ENCODE measurements at places on chromosomes 7 and 10. TPM values are rescaled to one million over a fixed set of nuclear protein-coding genes. Genes with fewer than 3 reads are reported as not detected.

Gene CAMK2B
- 0.44 TPM for total RNA-seq

Gene ITGA8
- total RNA-seq = not detected

GRCh38 chr10:876438-876837, 55.1 kb downstream of the LARP4B start:
- DNase-seq = no peak

GRCh38 chr10:70829543-70829942, 13.8 kb downstream of the SGPL1 start:
- DNase-seq = no peak

GRCh38 chr7:147245274-147245673, 1128.7 kb downstream of the CNTNAP2 start:
- peak; percentile 63 for DNase-seq

Gene CFAP69
- total RNA-seq = 3.3 TPM

Gene SFRP4
- 0.24 TPM for total RNA-seq

GRCh38 chr10:23319835-23320234, 24.8 kb downstream of the C10orf67 start:
- DNase-seq = no peak

- DNase-seq = no peak
These were observed 647 bp downstream of the PLAU start for GRCh38 chr10:73911553-73912004.

GRCh38 chr10:29600821-29601220, 34.0 kb downstream of the SVIL start:
- no peak for DNase-seq

DNA sequence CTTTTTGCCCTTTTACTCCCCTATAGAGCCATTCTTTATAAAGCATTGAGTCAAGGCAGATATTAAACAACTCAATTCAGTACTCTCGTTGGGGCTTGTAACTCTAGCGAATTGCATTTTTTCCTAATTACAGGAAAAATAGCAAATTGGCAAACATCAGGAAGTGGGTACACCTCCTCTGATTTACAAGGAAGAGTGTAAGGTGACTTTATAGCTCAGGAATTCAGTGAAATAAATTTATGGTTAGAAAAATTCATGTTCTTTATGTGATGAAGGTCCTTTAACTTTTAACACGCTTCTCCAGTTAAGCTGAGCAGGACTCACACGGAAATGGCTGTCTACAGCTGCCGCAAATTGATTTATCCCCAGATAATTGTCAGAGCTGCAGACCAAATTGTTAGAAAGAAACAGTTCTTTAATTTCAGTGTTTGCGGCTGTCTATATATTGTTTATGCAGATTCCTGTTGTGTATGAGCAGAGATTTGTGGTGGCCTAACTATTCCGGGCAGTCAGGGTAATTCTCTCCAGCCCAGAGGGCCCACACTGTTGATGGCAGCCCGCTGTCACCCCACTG, 151.1 kb upstream of the MKI67 start:
- no peak for DNase-seq

Gene HYAL4
- total RNA-seq = not detected

DNA sequence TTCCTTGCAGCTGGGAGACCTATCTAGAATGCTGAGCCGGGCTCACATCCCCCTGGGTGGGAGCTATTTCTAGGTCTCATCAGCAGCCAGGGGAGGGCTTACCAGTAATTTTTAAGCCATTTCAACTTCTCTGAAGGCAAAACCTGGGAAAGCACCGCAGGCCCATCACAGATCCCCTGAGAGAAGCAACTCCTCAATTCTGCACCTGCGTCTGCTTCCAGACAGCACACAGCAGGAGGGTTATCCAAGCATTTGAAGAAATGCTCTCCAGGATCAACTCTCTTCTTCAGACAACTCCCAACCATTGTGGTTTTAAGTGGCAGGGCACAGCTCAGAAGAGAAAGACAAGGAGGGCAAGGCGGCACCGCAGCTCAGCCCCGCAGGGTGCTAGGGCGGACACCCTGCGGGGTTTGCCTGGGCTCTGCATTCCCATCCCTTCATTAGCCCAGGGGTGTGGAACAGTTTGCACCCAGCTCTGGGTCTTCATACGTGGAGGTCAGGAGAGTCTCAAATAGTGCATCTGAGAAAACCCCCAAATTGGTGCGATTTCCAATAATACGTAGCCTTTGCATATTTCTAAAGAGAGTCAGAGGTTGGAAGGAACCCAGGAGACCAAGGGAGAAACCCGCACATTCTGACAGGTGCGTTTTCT, 618.7 kb downstream of the DNAJB6 start:
- DNase-seq = no peak

Gene PDGFA
- total RNA-seq = 114 TPM

Gene PRKG1
- total RNA-seq = 15.6 TPM

Gene ADRB1
- 0.35 TPM for total RNA-seq

DNA sequence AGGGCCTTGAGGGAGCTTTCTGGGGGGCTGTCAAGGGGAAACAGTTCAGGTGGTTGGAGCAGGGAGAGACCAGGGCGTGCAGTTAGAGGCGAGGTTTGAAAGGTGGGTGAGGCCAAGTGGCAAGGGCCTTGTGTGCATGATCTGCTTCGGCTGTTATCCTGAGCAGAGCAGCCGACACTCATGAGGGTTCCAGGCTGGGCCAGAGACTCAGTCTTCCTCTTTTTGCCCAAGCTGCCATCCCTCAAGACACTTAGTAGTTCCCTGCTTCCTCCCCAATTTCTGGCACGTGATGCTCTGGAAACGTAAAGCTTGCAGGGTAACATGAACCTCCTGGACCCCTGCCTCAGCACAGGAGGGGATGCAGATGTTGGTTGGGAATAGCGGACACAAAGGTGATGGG, 44.1 kb downstream of the KLRG2 start:
- DNase-seq = no peak

DNA sequence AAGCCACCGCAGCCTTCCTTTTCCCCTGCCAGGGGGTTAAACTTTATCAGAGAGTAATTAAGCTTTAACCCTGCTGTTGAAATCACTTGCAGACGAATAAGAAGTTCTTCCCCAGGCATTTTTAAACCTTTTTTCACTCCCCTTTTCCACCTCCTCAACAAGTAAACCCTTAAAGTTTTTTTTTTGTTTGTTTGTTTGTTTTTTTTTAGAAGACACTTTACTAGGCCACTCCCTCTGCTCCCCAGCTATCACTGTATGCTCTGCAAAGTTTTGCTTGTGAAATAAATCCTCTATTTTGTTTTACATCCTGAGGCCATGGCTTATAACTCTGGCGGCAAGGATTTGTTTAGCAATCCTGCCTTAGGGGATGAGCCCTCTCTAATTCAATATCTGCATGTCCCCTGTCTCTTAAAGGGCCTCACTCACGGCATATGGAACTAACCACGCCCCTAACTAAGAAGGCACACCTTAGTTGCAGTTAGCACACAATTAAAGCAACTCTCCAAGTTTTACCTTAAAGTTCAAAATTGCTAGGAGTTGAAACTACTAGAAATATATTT, 1354.7 kb upstream of the LRRTM3 start:
- no peak for DNase-seq

DNA sequence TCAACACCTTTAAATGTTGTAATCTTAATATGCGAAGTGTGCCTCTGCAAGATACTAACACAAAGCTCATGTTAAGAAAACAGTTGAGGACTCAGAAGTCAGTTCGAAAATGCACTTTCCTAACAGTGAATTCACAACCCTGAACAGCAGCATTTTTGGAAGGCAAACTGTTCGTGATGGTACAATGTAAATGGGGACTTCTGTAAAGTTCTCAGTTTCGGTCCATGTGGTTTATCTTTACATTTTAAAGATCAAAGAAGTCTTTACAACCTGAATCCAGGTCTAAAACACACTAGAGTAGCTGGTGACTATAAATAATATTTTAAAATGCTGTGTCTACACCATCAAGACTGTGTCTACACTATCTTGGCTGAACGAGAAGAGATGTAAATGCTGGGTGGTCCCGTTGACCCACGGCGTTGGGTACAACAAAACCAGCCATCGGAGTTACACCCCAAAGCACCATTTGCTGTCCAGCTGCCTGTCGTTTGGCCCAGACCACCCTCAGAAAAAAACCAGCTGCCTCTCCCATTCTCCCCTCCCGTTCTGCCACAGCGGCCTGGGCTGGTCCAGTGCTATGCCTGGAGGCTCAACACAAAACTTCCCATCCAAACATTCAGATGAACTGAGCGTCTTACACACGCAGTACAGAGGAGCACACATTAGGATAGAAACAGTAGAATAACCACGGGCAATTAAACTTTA, 42.9 kb downstream of the MKI67 start:
- no peak for DNase-seq

- no peak for DNase-seq
These were observed 37.7 kb downstream of the RBAK start for GRCh38 chr7:5083311-5083711.

GRCh38 chr7:25628446-25628845, 400.2 kb upstream of the NPVF start:
- DNase-seq = no peak

DNA sequence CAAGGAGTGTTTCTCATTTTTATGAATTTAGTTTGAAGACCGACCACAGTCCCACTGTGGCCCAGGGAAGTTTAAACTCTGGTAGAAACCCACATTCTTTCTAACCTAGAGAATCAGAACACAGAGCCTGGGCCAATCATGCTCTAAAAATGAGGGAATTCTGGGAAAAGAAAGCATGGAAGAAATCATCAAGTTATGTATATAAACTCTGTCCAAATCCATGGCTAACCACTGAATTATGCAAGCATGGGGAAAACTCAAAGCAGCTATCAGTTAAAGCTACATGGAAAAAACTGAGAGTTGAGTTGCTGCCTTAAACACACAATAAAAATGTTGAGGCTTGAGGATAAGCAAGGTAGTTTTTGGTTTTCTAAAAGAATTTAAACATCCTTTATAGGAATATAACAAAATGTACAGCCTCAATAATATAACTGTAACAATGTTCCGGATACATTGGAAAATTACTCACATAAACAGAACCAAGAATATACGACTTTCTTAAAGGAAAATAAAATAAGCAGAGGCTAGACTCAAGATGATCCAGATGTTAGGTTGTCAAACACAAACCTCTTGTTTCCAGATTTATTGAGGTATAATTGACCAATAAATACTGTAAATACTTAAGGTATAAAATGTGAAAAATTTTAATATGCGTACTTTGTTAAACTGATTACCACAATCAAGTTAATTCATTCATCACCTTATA, 311.2 kb upstream of the GNAI1 start:
- DNase-seq = no peak

DNA sequence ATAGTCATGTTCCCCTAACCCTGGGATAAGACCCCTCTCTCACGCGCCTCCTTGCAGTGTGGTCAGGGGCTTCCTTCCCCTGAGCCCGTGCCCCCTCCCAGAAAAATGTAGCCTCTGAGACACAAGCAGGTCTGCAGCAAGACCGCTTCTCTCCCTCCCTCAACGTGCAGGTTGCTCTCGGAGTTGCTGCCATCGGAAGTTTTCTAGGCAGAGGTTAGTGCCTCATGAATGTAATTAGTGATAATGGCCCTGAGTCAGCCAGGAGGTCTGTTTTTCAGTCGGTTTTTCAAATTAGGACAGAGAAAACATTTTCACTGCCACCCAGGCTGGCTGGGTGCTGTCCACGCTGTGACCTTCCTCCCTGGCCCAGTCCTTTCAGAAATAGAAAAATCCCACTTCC, 43.2 kb upstream of the PRLHR start:
- no peak for DNase-seq

DNA sequence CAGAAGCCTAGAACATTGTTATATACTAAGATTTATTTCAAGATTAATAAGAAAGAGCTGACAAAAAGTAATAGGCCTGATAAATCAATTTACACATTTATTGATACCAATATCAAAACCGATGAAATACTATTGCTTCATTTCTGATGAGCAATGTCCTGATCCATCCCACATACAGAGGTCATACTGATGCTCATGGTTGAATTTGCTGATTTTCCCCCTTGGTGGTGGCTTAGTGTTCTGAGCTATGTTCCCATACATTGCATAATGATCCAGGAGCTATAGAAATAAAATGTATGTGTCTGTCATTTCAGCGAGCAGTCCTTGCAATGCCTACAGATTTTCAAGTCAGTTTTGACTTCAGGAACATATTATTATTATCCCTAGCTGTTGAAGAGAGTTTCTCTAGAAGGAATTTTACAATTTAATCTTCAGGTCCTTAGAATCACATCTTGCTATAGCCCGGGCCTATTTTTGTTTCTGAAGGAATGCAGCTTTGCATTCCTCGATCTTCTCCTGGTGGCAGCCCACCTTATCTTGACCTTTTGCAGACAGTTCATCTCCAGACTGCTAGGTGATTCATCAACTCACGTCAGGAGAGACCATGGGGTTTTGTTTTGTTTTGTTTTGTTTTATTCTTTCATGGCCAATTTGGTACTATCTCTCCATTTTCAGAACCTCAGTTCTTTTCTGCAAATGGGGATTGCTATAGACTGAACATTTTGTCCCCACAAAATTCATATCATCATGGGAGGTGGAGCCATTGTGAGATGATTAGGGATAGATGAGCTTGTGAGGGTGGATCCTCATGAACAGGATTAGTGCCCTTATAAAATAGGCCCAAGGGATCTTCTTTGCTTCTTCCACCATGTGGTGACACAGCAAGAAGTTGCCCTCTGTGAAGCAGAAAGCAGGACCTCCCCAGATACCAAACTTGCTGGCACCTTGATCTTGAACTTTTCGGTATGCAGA, 465.6 kb upstream of the IGFBP3 start:
- DNase-seq = no peak

Gene MBLAC1
- total RNA-seq = 3.0 TPM

DNA sequence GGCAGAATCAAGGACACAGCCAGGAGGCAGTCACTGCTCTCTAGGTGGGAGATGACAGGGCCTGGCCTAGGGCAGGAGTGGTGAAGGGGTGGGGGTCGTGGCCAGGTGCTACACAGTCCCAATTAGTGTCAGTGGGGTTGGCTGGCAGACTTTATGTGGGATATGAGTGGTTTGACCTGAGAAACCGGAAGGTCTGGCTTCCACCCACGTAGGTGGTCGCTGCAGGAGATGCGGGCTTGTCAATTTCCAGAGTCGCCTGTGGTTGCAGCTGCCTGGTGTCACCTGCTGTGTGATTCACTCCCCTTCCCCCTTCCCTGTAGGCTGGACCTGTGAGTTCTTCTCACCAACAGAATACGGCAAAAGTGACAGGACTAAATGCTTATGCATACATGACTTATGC, 124.3 kb downstream of the KLF6 start:
- no peak for DNase-seq

- peak; percentile 23 for DNase-seq
These were observed 130.9 kb downstream of the BMPER start for GRCh38 chr7:34036051-34036920.

- DNase-seq = no peak
These were observed 918.9 kb downstream of the GRID1 start for GRCh38 chr10:85447690-85448089.

- no peak for DNase-seq
These were observed 21.7 kb upstream of the MALSU1 start for GRCh38 chr7:23277359-23277989.

Gene PLCE1
- 0.14 TPM for total RNA-seq

DNA sequence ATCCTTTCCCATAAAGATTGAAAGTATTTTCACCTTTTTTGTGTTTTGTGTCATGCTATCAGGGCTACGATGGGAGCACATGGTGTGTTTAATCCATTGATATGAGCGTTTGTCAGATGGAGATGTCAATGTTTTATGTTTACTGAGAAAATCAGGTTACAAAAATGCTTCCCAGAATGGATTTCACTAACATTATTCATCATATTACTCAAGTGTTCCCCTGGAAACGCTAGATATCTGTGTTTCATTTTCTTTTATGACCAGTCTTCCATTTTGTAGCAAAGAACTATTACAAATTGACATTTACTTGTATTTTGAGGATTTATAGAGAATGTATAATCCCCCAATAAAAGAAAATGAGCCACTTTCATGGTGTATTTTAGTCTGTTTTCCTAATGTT, 293.5 kb upstream of the AKR1E2 start:
- DNase-seq = no peak

Gene VAX1
- total RNA-seq = not detected

Gene GPNMB
- 1.1 TPM for total RNA-seq
